Activated CD4-positive, alpha-beta T cell treated with anti-CD3 and anti-CD28 coated beads, Interleukin-2, amount 50 U/mL, for 24 hours (primary cell): ENCODE measurements at places on chromosomes 2 and 18.
A peak's percentile ranks its signal among the peaks of the same experiment; 100 is the strongest.

- no peak for DNase-seq
Measured at GRCh38 chr2:62706721-62707521, 1.4 kb downstream of the EHBP1 start.

- DNase-seq: no peak
Measured at GRCh38 chr2:221423210-221423804, 148.8 kb downstream of the EPHA4 start.

DNA sequence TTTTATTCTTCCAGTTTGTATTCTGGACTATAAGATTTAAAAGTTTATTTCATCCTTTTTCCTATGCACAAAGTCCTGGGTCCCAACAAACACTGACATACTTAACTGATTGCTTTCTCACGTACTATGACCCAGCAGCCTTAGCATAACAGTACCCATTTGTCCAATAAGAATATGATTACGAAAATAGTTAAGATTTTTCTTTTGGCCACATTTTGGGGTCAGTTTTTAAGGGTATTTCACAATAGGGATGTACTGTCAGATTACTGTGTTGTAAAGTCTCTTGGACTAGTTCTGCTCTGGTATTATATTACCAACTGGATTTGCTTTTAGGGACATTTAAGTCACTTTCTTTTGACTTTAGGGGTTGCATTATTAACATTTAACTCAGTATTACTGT lies 46.1 kb downstream of the TTC39C start:
- no peak for DNase-seq

DNA sequence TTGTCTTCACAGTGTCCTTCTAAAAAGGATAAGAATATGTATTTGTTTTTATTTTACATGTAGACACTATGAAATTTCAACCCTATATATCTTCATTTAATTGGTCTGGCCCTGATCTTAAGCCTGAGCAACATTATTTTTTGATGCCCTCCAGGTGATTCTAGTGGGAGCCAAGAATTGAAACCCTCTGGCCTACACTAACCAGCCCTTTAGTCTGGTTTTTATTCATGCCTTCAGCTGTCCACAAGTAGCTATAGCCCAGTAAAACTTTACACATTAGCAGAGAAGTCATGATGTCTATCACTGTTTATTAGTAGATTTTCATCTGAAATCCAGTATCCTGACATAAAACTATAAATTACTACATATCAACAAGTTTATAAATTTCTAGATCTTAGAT lies 52.7 kb upstream of the UBXN4 start:
- DNase-seq: no peak

DNA sequence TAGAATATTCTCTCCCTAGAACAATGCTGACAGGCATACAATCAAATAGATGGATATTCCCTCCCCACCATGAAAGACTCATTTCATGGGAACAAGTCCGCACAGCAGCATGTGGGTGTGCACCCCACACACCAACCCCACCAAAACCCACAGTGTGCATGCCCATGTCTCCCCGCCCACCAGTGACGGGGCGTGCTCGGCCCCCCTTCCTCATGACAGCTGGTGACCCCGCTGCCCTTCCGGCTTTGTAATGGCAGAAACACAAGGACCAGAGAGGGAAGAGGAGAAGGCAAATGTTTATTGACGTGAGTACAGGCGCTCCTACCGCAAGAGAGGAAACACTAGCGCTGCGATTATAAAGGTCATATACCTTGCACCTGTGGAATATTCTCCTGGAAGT lies 30.8 kb upstream of the ODC1 start:
- DNase-seq: no peak

DNA sequence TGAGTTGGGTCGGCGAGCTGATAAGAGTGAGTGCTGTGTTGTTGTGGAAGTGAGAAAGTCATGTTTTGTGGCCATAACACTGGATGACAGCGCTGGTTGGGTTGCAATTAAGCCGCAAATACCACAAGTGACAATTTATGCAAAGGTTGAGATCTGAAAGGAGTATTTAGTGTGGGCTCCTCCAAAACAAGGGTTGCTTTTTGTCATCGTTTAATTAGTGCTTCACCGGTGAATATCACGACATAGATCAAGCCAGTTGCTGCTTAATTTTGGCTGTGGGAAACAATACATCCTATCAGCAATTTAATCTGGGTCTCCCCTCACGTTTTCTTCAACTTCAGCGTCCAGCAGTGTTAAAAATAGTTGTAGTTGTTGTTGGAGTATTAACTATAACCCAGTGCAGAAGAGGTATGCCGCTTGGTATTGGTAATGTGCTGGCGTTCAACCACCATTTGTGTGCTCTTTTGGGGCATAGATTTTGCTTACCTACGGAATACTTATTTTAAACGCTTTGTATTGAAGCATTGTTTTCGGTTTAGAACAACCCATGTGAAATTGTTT lies 662 bp downstream of the ACVR2A start:
- DNase-seq: no peak

GRCh38 chr2:112958428-112959108 lies 19.2 kb upstream of the IL36G start:
- peak; percentile 40 for DNase-seq

DNA sequence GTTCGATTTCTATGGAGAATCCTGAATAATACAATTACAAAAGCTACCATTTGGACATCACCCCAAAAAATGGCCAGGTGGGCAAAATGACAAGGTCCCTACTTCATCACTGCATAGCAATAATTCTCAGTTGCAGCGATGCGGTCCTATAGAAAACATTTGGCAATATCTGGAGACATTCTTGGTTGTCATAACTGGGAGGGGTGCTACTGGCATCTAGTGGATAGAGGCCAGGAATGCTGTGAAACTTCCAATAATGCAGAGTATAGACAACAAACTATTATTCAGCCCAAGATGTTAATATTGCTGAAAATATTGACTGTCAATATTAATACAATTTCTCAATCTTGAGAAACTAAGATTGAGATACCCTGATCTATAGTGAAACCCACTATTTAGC lies 637.8 kb upstream of the PKDCC start:
- DNase-seq: no peak

GRCh38 chr2:203037026-203037425 lies 22.4 kb downstream of the NBEAL1 start:
- DNase-seq: no peak

DNA sequence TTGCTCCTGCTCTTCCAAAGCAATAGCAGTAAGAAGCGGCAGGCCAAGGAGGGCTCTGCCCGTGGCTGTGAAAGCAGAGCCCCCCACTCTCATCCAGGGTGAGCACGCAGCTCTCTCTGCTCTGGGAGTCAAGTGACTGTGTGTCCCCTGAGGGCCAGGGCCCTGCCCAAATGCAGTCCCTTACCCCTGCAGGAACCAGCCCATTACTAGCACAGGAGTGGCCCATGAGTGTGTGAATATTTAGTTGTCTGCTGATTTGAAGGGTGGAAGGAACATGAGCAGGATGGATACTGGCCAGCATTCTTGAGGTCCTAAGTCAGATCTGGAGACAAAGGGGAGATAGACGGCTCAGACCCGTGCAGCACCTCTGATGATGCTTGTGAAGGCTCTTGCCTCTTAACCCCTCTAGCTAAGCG lies 69.7 kb upstream of the FOSL2 start:
- no peak for DNase-seq
